ENCODE measurements at places on chromosomes 7 and 10.

DNA sequence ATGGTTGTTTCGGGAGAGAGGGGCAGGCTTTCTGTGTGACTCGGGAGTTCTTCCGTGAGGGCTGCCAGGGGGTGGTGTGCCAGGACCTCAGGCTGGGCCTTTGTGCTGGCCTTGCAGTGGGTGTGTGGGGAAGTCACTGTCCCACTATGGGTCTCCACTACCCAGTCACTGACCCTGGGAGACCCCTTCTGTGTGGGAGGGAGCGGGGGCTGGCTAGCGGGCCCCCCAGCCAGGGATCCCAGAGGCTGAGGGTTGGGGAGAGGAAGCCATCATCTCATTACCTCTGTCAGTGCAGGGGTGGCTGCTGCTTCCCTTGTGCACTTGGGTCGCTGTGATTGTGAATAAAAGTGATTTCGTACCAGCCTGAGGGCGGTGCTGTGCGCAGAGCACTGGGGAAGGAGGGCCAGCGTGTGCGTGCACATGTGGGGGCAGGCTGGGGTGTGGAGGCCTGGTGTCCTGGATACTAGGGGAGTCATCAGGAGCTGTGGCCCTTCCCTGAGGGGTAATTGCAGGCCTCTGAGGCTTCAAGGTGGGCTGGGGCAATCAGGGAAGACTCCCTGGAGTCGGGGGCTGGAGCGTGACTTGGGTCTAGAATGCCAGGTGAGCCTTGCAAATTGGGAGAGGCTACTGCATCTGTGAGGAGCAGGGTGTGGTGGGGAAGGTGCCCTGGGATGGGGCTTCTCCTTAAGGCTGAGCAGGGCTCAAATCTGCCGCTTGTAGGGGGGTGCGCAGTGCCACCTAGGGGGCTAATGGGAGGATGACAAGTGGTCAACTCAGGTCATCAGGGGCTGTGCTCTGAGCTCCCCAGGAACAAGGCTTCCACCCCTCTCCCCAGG lies 98.9 kb downstream of the NEURL1 start:
- peak; percentile 28 for DNase-seq

DNA sequence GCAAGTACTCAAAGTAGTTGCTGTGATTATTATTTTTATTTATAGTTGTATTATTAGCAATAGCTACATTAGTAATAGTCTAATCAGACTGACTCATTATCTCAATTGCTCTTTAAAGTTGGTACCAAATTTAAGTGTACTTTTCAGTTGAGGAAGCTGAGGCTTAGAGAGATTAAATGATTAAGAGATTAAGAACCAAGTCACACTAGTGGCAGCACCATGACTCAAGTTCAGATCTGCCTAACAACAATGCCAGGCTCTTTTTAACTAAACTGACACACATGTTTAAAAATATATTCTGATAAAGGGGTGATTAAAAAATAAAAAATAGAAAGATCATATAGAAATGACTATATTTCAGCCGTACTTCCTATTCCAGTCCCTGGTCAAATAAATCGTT lies 42.0 kb downstream of the FZD1 start:
- no peak for DNase-seq

DNA sequence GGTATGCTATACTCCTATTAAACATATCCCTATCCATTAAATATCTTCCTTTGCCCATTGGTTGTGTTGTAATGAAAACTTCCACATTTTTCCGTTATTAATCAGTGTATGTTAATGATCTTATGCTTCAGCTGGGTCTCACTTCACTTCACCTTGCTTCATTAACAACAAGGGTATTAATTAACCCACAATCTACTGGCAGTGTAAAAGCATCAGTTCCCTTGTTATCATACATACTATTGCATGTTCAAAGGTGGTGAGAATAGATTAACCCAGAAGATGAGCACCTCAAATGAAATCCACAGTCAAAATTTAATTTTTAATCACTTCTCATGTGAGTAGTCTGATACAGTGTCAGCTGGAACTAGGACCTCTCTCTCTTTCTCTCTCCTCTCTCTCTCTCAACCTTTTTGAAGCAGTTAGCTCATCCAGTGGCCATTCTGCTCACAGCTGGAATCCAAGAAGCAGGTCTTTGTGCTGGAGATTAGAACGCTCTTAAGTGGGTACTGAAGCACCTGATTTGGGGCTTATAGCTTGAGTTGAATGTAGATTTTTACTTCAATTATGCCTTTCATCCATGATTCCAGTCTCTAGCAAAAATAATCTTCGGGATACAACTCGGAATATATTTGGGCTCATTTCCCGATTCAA lies 172.3 kb downstream of the RAPGEF5 start:
- DNase-seq, result no peak

DNA sequence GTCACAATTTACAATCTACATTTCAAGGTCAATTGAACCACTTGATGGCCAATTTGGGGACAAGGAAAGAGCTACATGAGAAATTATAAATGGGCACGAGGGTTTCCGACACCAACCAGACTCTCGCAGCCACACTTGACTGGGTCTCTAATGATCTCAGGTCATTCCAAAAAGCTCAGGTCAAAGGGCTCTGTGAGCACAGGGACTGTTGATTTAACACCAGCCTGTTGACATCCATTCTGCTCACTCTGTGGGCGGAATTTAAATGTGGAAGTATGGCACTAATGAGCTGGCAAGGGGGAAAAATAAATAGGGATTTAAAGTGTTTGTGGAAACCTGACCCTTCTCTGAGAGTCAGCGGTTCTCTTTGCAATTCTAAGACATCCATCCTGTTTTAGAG lies 810.7 kb upstream of the AUTS2 start:
- DNase-seq, result no peak

- DNase-seq, result no peak
These were observed 309.5 kb upstream of the NPVF start for GRCh38 chr7:25537662-25538375.

- DNase-seq, result no peak
These were observed 670 bp upstream of the AGK start for GRCh38 chr7:141550386-141551093.

GRCh38 chr10:102422545-102423129 lies 2.0 kb downstream of the FBXL15 start:
- DNase-seq, result peak; percentile 34

DNA sequence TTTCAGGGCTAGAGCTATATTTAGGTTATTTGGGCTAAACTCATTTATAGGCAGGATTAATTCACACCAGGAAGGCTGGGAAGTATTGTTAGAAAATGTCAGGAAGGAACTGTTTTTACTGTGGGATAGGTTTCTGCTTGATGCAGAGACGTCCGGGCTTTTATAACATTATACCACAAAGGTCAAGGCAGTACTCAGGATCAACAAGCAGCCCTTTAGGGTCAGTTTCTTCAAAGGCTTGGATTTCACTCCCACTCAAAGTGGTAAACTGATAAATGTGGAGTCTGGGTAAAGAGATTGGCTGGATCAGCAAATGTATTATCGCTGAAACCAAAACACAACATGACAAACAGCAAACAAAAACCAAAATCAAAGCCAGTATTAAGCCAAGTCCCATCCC lies 127.2 kb downstream of the ARL5B start:
- DNase-seq, result no peak
